HuH-7.5 (cell line): ENCODE measurements at places on chromosomes 3 and 15.

DNA sequence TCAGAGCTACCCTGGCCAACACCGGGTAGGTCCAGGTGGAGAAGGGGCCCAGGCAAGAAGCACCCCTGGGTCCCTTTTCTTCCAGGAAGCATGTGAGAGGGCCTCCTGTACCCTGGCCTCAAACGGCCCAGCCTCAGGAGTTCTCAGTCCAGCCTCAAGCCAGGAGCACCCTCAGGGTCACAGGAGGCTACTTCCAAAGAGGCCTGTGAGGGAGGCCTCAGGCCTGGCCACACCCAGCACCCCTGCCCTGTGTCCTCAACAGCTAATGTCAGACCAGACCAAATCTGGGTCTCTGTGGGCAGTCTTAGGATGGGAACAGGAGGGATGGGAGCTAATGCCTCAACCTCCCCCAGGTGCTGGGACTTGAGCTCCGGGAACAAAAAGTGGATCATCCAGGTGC lies 23.5 kb downstream of the PTH1R start:
- DNase-seq: no peak

DNA sequence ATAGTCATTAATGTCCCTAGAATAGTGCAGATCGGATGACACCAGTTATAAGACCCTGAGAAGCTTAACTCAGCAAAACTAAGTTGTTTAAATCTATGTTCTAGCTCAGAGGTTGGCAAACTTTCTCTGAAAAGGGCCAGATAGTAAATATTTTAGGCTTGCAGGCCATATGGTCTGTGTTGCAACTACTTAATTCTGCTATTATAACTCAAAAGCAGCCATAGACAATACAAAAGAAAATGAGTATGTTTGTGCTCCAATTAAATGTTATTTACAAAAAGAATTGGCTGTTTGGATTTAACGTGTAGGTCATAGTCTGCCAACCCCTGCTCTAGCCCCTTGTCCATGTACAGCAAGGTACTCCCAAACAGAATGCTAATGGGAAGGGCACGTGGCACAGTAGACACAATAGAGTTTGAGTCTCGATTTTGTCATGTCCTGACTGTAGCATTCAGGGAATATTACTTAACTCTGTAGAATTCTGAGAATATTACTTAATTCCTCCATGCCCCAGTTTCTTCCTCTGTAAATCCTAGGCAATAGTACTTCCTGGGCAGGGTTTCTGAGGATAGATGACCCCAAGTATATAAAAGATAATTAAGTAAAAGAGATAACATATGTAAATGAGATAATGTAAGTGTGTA lies 70.5 kb upstream of the ATP2C1 start:
- DNase-seq: no peak

DNA sequence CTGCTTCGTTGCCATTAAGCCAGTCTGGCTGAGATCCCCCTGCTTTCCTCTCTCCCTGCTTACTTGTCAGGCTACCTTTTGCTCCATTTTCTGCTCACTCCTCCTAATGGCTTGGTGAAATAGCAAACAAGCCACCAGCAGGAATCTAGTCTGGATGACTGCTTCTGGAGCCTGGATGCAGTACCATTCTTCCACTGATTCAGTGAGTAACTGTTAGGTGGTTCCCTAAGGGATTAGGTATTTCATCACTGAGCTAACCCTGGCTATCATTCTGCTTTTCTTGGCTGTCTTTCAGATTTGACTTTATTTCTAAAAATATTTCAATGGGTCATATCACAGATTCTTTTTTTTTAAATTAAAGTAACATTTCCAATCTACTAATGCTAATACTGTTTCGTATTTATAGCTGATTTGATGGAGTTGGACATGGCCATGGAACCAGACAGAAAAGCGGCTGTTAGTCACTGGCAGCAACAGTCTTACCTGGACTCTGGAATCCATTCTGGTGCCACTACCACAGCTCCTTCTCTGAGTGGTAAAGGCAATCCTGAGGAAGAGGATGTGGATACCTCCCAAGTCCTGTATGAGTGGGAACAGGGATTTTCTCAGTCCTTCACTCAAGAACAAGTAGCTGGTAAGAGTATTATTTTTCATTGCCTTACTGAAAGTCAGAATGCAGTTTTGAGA lies 25.0 kb downstream of the CTNNB1 start:
- DNase-seq: no peak

DNA sequence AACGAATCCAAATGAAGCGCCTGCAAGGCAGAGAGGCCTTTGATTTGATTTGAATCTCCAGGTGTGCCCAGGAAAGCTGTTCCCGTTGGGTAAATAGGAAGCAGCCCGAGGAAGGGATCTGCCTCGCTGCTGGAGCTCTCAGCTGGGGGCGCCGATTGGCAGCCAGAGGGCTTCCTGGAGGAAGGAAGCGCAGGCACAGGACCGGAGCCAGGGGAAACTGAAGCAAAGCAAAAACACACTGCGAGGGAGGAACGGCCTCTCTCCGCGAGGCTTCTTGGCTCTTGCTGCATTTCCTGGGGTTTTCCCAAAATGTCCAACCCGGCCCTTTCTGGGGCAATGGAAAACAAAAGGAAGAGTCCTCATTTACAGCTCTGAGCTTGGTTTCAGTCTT lies 80.3 kb downstream of the TMEM266 start:
- no peak for DNase-seq

DNA sequence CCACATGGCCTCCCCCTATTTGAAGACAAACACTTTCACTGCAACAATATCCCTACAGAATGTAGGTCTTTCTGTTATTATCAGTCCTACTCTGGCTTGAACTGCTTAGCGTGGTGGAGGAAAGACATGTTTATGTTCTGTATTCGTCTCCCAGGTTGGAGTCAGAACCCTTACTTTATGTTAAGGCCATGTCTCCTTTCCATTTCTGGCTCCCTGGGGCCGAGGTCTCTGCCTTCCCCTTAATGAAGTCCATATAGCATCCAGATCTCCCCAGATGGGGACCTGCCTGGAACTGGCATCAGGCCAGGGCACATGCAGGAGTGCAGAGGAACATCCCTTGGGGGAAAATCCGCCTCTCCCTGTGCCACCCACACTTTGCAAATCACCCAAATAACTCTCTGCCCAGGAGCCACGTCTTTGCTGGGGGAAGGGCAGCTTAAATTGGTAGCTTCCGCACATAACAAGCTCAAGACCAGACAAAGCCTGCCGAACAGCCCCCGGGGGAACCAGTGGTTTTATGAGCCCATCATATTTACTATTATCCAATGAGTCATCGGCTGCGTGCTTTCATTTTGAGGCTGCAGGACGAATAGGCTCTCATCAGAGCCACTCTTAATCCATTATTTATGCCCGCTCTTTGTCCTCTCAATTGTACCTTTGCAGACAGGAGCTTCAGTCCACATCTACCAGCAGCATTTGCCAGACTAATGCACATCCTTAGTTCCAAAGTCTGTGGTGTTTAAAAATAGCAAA lies 237.0 kb downstream of the UACA start:
- DNase-seq: no peak

DNA sequence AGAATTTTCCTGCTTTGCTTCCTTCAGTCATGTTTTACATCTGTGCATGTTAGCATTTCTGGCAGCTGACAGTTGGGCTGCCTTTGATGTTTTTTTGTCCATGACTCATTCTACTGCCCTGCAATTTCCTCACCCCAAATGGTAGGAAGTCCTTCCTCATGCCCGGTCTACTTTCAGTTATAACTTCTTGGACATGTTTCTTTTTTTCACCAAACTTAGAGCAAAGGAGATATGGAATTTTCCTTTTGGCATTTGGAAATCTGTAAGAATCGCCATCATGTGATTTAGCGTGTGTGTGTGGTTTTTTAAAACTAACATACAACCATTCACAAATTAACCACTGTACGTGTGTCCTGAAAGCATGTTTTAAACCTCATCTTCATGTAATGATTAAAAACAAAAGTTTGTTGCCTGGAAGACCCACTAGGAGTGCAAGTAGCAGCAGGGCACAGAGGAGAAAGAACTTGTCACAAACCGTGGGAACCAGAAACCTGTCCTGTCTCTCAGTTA lies 430.7 kb upstream of the CFAP20DC start:
- no peak for DNase-seq

DNA sequence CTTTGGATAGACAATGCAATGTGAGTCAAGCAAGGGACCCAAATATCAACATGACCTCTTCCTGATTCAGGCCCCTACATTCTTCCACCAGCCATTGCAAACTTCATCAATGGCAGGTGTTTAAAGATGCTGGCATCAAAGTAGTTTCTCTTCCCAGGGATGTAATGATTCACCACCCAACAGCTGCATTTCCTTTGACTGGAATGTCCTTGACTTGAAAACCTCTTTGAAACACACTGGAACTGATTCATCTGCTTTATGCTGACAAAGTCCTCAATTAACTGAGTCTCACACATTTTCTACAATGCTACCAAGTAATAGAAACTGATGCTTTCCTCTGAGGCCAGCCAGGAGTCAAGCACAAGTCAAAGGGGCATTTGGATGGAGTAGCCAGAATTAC lies 385.5 kb downstream of the GBE1 start:
- DNase-seq: no peak

DNA sequence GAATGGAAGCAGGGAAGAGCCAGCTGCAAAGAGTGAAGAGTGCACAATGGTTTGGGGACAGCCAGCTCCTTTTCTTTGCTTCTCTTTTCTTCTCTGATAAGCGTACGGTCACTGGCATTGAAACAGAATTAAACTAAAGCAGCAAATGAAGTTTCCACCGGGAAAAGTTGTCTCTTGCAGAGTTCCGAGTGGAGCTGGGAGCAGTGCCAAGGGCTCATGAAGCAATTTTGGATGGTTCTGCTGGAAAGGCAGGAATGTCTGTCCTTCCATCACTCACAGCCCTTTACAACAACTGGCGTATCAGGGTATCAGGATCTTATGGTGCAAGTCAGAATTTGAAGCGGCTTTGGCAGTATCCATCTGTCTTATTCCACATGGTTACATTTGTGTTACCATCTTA lies 1042.9 kb downstream of the NTRK3 start:
- DNase-seq: no peak

DNA sequence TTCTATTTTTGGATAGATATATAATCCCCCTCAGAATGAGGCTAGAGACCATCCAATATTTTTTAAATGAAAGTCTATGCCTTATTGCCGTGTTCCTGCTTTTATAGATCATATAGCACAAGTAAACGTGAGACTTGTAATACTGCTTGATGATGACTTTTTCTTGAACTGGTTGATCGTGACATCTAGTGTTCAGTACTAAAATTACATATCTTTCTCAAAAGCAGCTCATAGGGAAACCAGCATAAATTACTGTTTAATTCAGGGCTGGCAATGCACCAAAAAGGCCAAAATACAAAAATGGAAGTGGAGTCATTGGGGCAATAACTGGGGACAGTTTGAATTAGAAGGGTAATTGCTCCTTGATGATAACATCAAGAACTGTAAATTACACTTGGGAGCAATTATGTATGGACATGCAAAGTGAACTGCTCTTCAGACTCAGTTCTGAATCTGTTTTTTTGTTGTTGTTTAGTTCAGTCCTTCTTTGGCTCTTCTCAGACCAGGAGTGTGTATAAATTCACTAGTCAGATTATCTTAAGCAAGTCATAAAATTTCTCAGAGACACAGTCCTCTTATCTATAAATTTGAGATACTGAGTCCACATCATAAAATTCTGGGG lies 325.3 kb downstream of the THSD4 start:
- DNase-seq: no peak

DNA sequence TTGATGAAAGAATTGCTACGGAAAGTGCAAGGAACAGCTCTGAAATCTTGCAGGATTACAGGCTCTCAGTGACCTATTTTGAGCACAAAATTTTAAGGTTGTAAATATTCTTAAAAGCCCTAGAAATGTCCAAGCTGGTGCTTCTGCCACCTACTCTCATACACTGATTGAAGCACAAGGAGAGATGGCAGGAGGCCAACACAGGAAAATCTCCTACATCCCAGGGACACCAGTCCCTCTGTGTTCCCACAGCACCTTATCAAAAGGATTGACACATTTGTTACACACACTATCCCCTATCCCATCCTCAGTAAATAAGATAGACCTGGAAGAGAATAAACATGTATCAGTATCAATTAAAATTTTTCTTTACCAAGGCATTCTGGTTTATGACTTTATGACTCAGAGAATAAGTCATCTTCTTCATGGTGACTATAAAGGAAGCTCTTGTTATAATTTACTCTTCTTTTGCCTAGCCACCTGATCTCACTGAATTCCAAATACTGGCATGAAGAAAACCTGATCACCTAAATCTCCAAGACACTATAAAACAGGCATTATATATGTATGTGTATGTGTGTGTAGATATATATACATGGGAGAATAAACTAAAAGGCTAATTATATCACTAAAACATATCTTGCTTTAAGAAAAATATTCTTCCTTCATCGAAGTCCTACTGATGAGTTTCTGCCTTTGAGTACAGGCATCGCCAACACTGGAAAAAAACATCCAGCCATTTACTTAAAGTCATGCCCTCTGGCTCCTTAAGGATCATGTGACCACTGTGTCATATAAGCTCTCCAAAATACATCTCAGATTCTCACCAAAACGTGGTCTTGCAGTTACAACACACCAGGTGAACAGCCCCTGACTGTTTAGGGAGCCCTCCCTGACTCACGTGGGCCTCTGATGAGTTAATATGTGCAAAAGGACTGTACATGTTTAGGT lies 208.1 kb upstream of the NR2F2 start:
- no peak for DNase-seq

DNA sequence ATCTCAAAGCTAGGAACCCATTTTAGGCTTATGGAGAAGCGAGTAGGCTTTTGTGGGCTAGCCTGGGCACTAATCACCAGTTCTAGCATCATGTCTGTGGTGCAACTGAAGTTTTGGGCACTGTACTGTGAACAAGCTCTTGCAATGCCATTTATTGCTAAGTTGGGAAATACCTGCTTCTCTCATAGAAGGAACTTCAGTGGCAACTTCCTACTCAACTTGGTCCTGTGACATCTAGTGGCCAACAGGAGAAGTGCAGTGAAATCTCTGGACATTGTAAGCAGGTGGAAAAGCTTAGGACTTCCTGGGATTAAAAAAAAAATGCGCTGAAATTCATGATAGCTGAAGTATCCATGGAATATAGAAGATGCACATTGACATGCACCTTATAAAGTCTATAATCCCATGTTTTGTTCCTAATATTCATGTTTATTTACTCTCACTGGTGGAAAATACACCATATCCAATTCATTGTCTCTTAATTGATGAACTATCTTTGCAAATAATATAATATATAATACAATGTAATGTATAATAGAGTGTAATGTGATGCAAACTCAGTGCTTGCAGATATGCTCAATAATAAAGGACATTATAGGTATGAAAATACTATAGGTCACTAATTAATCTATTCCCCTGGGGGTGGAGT lies 6.5 kb upstream of the ALDH1A3 start:
- DNase-seq: peak; percentile 91

DNA sequence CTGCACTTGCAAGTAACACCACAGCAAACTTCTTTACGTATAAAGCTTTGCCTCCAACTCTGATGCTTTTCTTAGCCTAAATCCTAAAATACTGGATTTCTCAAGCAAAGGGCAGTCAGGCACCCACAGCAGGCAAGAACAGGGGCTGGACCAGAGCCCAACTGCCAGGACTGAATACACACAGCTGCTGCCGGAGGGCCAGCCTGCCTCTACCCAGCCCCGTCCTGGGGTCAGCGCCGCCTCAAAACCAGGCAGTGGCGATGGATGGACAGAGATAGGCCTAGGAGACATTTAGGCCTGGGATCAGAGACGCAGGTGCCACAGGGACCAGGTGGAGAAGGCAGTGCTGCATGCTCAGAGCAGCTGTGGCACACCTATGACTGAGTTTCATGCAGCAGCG lies 47.6 kb upstream of the SEC61A1 start:
- DNase-seq: no peak
